Fibroblast of skin of right biceps (primary cell): ENCODE measurements at places on chromosomes 5 and 9.

GRCh38 chr5:180070756-180071530, 616 bp downstream of the RNF130 start:
- peak; percentile 53 for DNase-seq

GRCh38 chr5:147167529-147167928, 67.3 kb upstream of the STK32A start:
- no peak for DNase-seq

DNA sequence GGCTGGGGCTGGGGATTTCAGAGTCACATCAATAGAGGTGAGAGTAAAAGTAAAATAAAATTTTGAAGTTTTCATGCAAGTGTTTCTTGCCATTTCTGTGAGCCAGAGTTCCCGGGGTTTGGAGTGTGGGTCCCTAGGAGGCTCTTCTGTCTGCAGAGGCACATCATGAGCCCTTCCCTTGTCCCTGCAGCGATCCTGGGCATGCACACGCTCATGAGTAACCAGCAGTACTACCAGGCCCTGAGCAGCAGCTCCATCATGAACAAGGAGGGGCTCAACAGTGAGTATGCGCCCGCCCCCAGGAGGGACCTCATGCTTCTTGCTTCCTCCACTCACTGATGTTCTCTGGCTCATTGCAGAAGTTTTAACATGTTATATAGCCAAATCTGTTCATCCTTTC, 61.1 kb downstream of the TMOD1 start:
- no peak for DNase-seq

DNA sequence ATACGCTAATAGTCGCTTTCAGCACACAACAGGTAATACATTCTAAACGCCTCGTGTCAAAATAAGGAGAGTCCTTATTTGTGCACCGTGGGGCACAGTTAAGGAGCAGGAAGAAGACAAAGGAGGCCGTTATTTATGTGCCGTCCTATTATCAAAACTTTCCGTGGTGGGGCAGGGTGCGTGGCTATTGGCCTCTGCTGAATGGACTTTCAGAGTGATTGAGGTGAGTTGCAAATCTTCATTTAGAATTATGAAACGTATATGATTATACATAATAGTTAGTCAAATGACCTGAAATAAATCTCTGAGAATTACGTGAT, 833 bp downstream of the C5orf24 start:
- peak; percentile 28 for DNase-seq

- peak; percentile 74 for DNase-seq
Measured at GRCh38 chr9:105969636-105970035, 275.3 kb downstream of the TMEM38B start.

- no peak for DNase-seq
Measured at GRCh38 chr5:139462586-139463276, at the start of gene ECSCR. ECSCR (minus strand) TSS chr5:139462743; CDS start chr5:139462670, 73 bp downstream.

- no peak for DNase-seq
Measured at GRCh38 chr9:110620726-110621125, 41.2 kb upstream of the SVEP1 start.

DNA sequence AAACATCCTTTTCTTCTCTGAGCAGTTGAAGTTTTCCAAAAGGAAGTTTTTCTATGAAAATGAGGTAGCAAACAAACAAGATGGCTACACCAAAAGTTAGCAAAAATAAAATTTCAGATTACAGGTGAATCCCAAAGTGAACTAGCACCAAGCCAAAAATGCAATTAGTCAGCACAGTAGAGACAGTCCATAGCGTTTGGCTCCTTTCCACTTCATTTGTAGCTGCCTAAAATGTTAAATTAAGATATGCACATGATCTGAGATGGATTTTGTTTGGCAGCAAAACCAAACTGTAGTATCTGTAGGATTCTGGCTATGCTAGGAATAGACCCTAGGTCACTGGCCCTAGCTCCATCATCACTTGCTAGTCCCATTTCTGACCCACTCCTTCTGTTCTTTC, 45.7 kb upstream of the SHOC1 start:
- no peak for DNase-seq

- no peak for DNase-seq
Measured at GRCh38 chr9:35353731-35354365, 136.1 kb upstream of the RUSC2 start.

DNA sequence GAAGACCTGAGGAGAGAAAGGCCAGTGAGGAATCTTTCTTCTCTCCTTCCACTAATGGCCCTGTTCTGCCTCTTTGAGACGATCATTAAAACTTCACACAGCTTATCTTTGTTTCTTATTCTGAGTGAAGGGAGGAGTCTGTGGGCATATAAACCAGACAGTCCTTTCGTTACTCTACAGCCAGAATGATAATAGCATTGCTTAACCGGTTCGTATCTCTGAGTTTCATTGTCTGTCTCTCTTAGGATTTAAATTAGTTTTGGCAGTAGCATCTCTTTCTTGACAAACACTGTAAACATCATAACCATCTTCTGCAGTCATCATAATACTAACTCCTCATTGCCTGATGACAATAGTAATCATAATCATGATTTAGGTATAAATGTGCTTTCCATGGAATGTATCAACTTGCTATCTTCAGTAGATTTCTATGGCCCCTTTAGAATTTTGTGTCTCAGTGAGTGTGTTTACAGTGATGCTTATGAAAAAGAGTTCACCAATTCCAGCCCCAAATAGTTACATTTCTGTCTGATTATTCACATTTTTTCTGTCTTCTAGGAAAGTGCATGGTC, 618.8 kb upstream of the KLF4 start:
- no peak for DNase-seq

- DNase-seq = no peak
Measured at GRCh38 chr5:120082316-120083068, 381.6 kb upstream of the PRR16 start.

GRCh38 chr9:134880484-134881312, at the start of gene FCN2:
FCN2 (plus strand) TSS chr9:134880810; CDS start chr9:134880822, 12 bp downstream.
- DNase-seq = no peak

DNA sequence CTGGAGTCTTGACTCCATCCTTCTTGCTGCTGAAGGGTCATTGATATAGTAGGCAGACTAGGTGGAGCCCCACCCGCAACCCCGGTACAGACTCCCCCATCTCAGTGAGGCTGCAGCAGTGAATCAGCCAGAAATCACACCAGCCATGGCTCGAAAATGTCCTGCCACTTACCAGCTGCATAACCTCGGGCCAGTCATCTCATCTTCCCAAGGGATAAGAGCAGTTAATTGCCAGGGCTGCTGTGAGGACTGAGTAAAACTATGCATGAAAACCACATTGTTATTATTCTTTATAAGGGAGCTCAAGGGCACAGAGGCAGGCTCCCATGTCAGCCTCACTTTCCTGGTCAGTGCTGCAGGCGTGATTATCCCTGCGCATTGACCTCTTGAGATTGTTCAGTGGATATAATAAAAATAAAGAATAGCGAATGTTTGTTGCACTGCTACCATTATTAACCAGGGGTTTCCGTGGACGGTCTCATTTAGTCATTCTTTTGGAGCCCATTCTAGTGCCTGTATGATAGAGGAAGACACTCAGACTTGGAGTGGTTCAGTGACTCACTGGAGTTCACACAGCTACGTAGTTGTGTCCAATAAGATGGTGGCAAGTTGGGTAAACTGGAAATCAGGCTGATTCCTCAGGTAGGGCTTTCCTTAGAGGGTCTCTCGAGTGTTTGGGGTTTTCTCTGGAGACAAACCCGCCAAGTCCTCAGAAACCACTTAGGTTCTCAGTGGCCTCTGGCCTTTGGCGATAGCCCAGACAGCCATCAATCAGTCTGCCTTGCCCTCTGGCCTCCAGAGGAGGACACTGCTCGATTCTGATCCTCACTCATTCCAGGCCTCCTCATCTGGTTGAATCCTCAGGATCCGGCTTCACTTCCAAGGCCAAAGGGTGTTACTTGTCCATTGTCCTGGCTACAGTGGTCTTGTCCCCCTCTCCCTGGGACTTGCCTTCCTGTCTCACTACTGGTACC, 39.9 kb downstream of the COL15A1 start:
- DNase-seq = peak; percentile 92

DNA sequence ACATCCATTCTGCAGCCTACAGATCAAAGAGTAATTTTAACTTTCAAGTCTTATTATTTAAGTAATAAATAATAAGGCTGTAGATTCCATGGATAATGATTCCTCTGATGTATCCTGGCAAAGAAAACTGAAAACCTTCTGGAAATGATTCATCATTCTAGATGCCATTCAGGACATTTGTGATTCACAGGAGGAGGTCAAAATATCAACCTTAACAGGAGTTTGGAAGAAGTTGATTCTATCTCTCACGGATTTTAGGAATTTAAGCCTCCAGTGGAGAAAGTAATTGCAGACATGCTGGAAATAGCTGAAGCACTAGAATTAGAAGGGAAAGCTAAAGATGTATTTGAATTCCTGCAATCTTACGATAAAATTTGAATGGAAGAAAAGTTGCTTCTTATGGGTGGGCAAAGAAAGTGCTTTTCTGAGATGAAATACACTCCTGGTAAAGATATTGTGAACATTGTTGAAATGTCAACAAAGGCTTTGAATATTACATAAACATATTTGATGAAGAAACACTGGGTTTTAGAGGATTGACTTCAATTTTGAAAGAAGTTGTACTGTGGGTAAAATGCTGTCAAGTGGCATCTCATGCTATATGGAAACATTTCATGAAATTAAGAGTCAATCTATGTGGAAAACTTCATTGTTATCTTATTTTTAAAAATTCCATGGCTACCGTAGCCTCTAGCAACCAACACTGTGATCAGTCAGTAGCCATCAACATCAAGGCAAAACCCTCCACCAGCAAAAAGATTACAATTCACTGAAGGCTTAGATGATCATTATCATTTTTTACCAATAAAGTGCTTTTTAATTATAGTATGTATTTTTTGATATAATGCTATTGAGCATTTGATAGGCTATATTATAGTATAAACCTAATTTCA, 1141.0 kb downstream of the CDH12 start:
- DNase-seq = peak; percentile 70

GRCh38 chr9:100662122-100662521, 84.2 kb downstream of the CAVIN4 start:
- no peak for DNase-seq

DNA sequence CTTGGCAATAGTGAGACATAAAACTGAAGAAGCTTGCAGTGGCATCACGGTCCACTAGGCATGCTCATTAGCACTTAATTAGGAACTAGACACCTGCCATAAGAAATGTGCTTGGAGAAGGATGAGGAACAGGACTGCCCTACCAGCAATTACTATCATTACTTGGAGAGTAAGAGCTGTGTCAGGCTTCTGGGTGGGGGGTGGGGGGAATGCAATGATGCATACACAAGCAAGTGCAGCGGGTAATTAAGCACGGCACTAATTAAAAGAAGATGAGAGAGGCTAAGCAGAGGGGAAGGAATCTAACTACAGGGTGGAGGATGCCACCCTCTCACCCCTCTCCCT, 53.1 kb downstream of the TLE1 start:
- no peak for DNase-seq

DNA sequence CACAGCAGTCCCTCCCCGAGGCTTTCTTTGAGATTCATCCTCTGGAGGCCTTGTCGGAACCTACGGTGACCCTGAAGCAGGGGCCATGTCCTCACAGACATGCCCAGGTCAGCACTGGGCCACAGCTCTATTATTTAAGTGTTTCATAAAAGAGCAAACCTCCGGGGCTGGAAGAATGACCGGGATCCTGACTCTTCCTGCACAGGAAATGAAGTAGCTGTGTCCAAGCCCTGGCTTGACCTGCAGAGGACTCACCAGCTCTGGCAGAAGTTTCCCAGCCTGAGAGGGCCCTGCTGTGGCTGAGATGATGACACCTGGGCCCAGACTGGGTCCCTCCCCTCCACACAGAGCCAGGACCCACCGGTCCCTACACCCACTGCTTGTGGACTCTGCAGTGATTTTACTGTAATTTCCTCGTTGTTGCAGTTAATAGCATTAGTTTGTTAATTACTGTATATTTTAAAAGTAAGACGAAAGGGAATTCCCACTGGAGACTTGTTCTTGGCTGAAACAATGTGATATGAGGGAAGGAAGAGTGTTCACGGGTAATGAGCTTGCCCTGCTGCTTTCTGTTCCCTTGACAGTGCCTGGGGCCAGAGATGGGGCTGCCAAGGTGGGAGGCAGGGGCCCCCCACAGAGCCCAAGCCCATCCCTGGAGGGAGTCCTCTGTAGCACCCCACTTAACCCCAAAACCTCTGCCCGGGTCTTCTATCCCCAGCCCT, 72.2 kb downstream of the PCDH1 start:
- no peak for DNase-seq

- no peak for DNase-seq
Measured at GRCh38 chr5:99936911-99937310, 598.3 kb upstream of the FAM174A start.

DNA sequence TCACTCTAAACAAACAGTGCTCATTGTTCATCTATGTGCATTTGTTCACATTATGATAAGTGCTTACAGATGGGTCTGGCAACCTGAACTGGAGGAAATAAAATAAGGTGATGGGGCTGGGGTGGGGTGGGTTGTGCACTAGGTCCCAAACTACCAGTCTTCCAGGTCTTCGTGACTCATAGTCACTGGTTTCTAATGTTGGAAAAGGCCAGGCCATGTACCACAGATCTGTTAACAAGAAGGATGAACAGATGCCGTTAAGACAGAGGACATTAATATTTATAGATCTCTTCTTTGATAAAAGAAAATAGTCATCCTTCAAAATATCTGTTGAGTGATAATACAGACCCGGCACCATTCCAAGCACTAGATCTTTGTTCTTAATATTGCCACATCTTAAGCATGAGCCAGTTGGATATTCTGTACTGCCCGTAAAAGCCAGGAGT, 71.4 kb upstream of the STARD4 start:
- peak; percentile 83 for DNase-seq

DNA sequence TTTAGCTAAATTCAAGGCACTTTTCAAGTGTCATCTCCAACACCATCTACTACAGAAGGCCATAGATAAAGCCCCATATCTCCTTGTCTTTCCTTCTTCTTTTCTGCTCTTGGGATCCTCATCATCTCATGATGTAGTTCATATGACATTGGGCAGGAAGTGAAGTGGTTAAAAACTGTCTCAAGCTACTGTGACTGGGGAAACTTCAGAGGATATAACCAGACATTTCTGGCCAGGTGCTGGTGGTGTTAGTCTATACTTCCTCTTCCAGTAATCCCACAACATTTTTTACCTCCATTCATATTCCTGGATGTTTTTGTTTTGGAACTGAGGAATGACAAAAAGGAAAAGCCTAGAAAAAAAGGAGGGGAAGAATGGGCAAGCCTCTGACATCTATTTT, 188.7 kb downstream of the LURAP1L start:
- DNase-seq = no peak

GRCh38 chr9:115730396-115730795, 423.2 kb upstream of the PAPPA start:
- DNase-seq = peak; percentile 17

- no peak for DNase-seq
Measured at GRCh38 chr5:164577742-164578141, 1072.3 kb downstream of the MAT2B start.

DNA sequence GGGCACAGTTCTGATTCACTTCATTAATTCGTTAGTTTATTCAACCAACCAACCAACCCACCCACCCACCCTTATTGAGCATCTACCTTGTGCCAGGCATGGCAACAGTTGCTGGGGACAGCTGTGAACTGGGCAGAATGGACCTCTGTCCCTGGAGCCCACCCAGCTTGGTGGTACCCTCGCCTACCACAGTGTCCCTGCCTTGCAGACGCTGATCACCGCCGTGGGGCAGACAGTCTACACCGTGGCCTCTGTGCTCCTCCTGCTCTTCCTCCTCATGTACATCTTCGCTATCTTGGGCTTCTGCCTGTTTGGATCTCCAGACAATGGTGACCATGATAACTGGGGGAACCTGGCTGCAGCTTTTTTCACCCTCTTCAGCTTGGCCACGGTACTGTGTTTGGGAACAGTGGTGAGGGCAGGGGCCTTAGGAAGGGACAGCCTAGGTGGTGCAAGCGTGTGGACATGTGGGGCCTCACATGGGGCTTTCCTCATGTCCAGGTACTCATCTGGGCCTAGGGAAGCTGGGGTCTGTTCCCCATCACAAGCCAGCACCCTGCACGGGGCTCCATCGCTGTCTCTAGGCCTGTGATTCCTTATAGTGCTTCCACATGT, 26.2 kb downstream of the PITX1 start:
- no peak for DNase-seq
